ENCODE measurements at places on chromosomes 7 and 10.

DNA sequence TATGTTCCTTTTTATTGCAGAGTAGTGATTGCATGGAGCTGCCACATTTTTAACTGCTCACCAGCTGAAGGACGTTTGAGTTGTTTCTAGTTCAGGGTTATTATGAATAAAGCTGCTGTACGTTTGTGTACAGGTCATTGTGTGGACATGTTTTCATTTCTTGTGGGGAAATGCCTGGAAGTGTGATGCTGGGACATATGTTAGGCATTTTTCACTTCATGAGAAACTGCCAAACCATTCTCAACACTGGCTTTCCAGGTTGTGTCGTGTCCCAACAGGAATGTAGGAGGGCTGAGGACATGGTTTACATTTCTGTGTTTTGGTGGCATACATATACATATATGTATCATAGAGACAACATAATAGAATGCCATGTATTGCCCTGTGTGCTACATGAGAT lies 73.0 kb downstream of the NEURL1 start:
- no peak for DNase-seq

- no peak for DNase-seq
These were observed 4.5 kb downstream of the PRAP1 start for GRCh38 chr10:133351408-133352318.

- DNase-seq, result no peak
These were observed 296 bp downstream of the HABP2 start for GRCh38 chr10:113553149-113553548.

GRCh38 chr10:110208614-110209453 lies 1.4 kb downstream of the MXI1 start:
- DNase-seq, result no peak

DNA sequence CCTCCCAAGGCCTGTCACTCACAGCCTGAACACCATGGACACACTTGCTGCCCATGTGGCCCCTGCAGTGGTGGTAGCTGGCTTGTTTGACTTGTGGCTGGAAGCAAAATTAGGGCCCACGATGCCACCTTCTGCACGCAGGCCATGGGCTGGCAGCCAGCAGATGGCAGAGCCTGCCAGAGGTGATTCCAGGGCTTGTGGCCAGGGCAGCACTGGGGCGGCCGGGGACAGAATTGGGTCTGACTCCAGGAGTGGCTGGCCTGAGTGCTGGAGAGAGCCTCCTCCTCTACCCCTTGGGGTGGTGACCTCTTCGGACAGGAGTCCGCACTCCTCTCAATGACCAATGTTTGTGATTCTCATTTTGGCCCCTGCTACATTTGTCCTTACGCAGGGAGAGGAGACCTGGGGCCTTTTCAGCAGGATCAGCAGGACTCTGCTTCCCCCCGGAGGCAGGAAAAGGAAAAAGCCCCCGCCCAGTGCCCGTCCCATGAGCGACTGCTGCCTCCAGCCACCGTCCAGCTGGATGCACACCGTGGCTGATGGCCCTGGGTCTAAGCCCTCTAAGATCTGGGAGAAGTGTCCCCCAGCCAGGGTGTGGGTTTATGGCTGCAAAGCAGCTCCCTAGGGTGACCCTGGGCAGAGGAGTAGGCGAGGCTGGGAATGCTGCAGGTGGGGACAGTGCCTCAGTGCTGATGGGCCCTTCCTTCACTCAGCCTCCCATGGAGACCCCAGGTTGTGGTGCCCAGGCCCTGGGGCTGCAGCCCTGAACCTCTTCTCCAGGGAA lies 26.5 kb downstream of the DNAJB12 start:
- peak; percentile 77 for DNase-seq

DNA sequence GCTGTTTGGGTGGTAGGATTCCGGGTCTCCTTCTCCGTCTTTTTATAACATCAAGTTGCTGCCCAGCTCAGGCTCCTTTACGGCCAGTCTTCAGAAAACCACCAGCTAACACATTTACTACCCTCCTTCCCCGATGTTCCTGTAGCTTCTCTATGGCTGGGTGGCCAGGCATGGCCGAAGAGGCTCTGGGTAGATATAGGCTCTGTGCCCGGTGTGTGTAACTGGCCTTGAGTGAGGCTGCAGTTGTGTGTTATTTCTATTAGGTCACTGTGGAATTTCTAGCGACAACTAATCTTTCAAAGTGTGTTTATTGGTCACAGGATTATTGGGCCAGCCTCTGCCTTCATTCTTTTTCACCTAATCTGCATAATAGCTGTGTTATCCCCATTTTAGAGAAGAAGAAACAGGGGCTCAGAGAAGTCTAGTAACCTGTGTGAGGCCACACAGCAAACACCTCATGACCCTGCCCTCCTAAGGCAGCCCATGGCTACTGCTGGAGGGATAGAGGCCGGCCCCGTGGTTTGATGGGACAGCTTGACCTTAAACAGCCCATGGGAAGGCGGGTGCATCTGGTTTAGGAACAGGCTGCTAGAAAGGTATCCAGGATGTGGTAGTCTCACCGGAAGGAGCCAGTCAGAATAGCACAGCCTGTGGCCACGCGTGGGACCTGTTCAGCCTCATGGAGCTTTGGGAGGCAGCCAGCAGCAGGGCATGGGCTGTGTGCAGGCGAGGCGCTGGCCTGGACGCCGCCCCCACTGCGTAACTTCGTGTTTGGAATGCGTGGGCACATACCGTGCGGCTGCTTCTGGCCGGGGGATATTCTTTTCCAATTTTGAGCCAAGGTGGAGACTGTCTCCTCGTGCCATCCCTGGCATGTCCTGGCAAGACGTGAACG lies 29.7 kb downstream of the HTRA1 start:
- no peak for DNase-seq

GRCh38 chr10:97078261-97078937 lies 107.4 kb downstream of the SLIT1 start:
- no peak for DNase-seq

DNA sequence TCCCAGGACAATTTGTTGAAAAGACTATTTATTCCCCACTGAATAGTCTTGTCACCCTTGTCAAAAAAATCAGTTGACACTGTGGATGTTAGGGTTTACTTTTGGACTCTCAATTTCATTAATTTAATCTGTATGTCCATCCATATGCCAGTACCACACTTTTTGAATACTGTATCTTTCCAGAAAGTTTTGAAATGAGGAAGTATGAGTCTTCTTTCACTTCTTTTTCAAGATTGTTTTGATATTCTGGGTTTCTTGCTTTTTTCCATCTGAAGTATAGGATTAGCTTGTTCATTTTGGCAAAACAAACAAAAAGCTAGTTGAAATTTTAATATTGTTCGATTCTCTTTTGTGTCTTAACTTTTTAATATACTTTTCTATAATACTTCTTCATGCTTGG lies 21.7 kb downstream of the KLHDC10 start:
- no peak for DNase-seq

DNA sequence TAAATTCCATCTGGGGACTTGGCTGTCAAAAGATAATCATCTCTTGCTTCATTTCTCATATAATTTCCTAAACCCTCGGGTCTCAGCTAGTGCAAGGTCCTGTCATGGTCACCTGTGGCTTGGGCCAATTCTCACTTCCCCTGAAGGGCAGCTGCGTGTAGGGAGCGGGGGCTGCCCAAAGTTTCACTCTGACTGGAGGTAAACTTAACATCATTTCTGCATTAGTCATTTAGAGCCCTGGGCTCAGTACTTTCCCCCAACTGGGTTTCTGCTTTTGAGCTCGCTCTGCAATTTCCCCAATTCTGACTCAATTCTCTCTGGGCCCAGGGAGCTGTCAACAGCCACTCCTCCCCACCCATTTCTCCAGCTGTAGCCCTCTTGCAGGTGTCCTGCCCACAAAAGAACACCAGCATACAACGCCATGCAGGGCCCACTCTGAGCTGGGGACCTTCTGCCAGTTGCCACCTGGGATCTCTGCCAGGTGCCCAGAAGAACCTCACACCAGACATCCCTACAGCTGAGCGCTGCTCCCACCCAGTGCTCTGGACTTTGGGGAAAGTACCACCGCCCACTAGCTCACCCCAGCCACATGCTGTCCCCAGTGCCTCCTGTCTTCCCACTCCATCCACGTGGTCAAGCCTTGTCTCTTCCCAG lies 37.9 kb downstream of the VOPP1 start:
- DNase-seq, result peak; percentile 67

DNA sequence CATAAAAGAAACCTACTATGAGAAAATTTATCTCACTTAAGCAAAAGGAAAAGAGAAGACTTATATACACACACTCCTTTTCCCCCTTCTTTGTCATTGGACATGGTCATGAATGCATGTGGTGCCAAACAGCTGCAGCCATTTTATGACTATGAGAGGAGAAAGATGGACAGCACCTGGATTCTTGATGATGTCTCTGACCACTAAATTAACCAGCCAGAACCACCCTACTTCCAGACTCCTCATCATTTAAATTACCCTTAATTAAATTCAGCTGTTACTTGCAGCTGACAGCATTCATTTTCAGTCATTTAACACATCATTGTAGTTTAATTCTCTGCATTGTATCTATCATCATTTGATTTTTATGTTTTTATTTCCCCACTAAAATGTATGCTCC lies 379.0 kb upstream of the HPS1 start:
- DNase-seq, result no peak

DNA sequence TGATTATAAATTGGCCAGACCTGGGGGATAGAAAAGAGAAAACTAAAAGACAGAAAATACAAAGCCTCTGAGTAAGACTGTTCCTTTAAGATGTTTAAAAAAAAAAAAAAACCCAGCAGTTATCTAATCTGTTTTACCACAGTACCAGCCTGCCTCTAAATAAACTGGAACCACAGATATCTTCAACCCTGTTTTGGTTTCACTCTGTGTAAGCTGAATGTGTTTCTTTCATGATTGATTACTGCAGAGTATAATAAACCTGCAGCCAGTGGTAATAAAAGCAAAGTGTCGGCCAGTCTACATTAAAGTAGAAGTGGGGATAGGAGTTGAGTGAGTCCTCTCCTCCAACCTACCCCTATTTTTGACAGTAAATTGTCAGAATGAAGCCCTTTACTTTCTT lies 40.6 kb downstream of the MGAM2 start:
- no peak for DNase-seq

- no peak for DNase-seq
These were observed 116.2 kb upstream of the AFAP1L2 start for GRCh38 chr10:114520453-114520852.

DNA sequence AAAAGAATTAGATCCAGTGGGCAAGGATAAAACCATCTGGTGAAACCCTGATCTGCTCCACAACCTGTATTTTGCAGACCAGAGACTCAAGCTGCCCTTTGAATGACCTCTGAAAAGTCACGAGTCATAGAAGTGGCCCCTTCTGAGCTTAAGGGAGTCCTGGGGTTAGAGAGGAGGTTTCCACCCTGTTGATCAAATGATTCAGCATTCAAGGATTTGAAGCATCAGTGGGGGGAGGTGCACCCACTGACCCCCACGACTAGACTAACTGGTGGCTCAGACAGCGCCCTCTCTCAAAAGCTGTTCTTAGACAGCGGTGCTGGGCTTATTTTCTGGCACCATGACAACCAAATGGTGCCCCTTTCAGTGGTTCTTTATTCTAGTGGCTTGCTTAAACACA lies 44.3 kb downstream of the PLCE1 start:
- DNase-seq, result no peak

DNA sequence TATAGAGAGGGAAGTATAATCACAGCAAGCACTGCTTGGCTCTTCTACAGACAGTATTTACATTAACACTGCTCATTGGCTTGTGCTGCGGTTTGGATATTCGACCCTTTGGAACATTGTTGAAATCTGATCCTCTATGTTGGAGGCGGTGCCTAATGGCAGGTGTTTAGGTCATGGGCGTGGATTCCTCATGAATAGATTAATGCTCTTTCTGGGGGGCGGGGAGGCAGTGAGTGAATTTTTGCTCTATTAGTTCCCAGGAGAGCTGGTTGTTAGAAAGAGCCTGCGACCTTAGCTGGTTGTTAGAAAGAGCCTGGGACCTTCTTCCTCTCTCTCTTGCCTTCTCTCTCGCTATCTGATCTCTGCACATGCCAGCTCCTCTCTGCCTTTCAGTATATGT lies 77.3 kb upstream of the SVIL start:
- DNase-seq, result no peak

DNA sequence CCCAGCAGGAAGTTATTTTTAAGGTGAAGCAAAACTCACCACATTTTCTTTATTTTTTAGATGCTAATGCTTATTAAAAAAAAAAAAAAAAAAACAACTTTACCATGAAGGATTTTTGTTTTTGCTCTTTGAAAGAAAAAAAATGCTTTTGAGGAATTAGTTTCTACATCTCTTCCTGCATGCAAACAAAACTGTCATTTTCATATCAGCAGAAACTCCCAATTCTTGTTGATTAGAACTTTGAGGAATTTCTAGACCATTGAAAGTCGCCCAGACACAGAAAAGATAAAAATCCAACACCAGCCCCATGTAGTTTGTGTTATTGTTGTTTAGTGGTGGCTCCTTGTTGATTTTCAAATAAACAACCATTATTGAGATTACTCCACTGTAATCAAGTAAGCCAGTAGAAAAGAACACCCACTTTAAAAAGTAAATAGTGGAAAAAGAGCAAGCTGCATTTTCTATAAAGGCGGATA lies 14.3 kb downstream of the SKIDA1 start:
- DNase-seq, result no peak

- no peak for DNase-seq
These were observed 51.1 kb downstream of the TMEM209 start for GRCh38 chr7:130154131-130154500.

DNA sequence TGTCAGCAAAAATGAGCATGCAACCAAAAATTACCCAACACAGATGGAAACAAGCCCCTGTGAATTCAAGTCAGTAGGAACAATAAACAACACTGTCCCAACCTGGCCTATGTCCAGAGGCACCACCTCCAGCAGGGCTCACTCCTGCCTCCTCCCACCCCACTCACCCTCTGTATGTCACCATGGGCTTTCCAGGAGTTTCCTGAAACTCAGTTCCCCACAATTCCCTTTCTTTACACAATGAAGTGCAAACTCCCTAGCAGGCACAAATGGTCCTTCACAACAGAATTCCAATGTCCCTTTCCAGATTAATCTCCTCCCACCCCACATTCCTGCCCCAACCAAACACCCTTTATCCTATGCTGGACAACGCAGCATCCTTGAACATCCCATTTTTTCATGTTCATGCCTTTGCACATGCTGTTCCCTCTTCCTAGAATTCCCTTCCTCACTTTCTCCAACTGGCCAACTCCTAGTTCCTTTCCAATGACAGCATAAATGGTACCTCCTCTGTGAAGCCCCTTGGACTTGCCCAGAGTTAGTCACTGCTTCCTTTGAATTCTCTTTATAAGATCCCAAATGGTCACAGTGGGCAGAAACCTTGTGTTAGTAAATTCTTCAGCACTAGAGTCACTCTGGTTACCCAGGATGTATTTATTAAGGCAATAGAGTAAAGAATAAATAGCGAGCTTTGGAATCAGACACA lies 157.5 kb downstream of the SLIT1 start:
- no peak for DNase-seq

All from heart left ventricle (tissue), 16 donors.